ENCODE measurements at places on chromosomes 5 and 9.
A peak's percentile ranks its signal among the peaks of the same experiment; 100 is the strongest.

DNA sequence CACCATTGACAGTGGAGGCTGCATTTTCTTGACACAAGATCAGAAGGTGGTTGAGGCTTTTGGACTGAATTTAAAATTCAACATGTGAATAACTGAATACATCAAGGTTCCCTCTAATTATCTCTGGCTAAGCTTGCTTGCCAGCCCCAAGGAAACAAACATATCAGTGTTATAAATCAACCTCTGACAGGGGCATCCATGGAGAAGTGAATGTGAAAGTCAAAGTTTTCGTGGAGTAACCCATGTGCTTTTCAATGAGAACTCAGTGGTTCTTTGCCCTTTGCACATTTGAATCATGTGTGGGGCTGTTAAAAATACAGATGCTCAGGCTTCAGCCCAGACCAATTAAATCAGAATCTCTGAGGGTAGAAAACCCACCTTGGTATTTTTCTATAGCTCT, 128.9 kb downstream of the LRRC70 start:
- DNase-seq: no peak

DNA sequence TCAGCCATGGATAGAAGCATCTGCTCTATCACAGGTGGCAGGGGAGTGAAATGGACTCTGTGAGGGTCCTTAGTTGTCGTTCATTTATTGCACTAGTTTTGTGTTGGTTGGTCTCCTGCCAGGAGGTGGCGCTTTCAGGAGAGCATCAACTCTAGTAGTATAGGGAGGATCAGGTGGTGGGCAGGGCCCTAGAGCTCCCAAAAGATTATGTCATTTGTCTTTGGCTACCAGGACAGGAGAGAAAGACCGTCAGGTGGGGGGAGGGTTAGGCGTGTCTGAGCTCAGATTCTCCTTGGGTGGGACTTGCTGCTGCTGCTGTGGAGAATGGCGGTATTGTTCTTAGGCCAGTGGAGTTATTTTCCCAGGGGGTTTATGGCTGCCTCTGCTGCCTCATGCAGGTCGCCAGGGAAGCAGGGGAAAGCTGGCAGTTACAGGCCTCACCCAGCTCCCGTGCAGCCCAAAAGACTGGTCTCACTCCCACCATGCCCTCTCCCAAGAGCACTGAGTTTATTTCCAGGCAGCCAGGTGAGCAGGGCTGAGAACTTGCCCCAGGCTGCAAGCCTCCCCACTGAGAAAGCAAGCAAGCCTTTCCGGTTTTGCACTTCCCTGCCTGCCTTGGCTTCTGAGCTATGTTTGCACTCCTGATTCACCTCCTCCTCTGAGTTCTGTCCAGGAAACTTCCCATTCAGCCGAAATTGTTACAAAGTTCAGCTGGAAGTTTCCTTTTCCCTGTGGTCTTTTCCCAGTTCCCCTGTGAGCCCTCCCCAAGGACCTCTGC, 317.3 kb downstream of the TAF11L14 start:
- DNase-seq: peak; percentile 17

DNA sequence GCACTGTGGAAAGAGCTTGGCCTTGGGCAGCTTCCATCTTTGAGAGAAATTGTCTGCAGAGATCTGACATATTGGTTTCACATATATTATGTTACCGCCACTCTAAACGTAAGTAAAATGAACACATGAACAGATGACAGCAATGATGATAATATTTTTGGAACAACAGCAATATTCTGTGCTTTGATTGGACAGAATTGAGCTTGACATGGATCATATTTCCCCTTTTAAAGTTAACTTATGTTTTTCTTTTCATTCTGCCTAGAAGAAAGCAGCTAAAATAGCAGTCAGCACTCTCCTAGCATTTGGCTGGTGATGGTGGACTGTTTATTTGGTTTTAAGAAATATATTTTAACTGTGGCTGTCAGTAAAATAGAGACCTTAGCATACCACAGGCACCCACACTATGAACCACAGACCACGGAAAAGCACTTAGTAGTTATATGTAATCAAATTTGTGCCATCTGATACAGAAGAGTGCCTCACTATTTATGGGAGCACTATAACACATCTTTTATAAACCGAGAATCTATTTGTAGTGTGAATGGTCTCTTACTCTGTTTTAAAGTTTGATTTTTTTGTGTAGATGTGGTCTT, 1.8 kb upstream of the CFAP95 start:
- no peak for DNase-seq

GRCh38 chr9:104890433-104890770, 37.6 kb downstream of the ABCA1 start:
- DNase-seq: no peak

DNA sequence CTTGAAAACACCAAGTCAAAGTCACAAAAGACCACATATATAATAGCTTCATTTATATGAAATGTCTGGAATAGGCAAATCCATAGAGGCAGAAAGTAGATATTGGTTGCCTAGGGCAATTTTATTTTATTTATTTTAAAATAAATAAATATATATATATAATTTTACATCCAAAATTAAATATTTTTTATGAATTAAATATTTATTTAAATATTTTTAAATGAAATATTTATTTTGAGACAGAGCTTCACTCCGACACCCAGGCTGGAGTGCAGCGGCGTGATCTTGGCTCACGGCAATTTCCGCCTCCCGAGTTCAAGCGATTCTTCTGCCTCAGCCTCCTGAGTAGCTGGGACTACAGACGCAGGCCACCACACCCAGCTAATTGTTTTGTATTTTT, 58.9 kb upstream of the ATG10 start:
- DNase-seq: no peak

DNA sequence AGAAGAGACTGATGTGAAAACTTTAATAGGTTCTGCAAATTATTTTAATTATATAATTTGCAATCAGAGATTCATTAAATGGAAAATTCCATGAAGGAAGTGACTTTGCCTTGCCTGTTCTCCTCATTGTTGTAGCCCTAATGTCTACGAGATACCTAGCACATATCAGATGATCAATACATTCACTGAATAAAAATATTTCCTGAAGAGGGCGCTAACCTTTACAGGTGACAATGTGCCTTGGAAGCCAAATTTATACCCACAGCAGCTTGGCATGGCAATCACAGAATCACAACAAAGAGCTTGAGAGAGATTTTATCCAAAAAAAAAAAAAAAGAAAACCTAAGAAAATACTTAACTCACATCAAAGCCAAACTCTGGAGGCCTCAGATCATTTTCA, 17.4 kb downstream of the HAUS6 start:
- peak; percentile 54 for DNase-seq

DNA sequence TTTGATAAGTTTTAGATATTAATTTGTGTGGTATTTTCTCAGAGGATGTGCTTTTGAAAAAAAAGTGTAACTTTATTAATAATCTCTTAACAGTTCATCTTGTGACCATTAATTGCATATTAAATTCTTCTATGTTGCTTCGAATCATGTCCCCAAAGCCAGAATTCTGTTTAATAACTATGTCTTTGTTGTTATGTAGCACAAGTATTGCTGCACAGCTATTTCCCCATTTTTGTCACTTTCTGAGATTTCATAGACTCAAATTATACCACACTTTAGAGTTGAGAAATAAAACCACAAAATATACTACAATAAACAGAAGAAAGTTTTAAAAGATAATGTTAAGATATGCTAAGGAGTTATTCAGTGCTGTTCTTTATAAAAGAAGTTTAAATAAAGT, 2.8 kb downstream of the MEF2C start:
- no peak for DNase-seq

GRCh38 chr9:21579247-21579671, 97.1 kb upstream of the IFNE start:
- DNase-seq: no peak

GRCh38 chr9:132474253-132474652, 64.2 kb downstream of the CFAP77 start:
- no peak for DNase-seq

GRCh38 chr9:105168870-105169319, 75.6 kb upstream of the SLC44A1 start:
- DNase-seq: no peak

DNA sequence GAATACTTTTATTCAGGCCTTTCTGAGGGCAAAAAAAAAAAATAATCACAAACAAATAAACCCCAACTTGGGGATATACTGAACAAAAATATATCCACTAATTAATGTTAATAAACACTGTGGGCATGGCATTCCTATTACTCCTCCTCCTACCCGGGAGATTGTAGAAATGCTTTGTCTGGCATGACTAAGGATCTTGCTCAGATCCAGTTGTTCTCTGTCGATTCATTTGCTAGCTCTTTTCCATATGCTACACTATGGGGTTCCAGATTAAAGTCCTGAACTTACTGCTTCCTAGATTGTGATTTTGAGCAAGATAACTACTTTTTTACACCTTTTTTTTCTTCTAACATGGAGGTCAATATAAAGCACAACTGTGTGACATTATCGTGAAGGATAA, 102.2 kb upstream of the PRR16 start:
- no peak for DNase-seq

GRCh38 chr5:75639535-75640311, 28.5 kb downstream of the ANKDD1B start:
- DNase-seq: no peak

DNA sequence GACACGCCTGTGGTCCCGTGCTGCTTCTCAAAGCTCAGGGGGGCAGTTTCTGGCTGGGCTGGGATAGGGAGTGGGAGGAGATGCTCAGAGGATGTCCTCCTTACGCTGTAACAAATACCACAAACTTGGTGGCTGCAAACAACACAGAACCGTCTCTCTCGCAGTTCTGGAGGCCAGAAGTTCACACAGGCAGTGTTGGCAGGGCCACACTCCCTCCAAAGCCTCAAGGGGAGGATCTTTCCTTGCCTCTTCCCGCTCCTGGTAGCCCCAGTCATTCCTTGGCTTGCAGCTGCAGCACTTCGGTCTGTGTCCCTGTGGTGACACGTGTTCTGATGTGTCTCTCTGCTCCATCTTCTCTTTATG, 10.4 kb upstream of the ORM1 start:
- no peak for DNase-seq
